ENCODE measurements at places on chromosomes 4 and X.

DNA sequence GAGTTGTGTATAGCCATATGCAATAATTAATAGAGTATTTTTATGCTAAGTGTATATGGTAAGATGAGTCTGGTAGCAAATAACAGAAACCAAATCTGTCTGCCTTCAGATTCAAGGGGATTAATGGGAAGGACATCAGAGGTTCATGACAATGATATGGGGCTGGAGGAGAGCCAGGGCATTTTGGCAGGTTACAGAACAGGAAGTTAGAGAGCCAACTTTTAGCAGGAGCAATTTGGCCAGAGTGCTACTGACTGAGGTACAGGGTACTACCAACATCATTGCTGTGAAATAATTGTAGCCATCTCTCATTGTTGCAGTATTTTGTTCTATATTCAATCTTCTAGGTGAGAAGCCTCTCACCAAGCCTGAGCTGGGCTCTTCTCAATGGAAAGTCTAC, 210.9 kb upstream of the FAM47A start:
- no peak for DNase-seq

DNA sequence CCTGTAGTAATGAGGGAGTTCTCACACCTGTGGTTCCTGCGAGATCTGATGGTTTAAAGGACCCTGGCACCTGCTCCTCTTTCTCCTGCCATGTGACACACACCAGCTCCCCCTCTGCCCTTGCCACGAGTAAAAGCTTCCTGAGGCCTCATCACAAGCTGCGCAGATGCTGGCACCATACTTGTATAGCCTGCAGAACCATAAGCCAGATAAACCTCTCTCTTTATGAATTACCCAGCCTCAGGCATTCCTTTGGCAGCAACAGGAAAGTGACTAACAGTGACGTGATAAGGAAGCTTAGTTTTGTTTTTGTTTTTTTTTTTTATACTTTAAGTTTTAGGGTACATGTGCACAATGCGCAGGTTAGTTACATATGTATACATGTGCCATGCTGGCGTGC, 130.9 kb downstream of the AFAP1 start:
- no peak for DNase-seq

GRCh38 chr4:123555807-123556273, 159.2 kb downstream of the SPRY1 start:
- no peak for DNase-seq

DNA sequence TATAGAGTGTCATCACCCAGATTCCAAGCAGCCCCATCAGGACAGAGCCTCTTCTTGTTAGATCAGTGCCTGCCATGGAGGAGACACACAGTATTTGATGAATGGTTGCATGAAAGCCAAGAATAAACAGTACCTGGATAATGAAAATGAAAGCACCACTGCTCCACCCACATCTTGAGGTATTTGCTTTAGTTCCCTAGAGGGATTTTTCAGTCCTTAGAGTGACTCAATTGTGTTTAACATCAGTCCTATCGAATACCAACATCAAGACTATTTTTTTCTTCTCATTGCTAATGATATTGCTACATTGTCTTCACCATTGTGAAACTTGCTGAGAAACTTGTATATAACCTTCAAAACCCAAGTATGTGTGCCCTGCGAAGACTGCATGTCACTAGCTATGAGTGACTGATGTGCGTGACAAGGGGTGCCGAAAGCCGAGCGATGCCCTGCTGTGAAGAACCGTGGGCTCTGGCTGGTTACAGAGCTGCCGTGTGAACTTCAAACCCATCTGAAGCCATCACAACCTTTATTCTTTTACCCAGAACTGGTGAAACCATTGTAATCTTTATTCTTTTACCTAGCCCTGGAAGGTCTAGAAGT, 211.3 kb upstream of the FAT1 start:
- no peak for DNase-seq

DNA sequence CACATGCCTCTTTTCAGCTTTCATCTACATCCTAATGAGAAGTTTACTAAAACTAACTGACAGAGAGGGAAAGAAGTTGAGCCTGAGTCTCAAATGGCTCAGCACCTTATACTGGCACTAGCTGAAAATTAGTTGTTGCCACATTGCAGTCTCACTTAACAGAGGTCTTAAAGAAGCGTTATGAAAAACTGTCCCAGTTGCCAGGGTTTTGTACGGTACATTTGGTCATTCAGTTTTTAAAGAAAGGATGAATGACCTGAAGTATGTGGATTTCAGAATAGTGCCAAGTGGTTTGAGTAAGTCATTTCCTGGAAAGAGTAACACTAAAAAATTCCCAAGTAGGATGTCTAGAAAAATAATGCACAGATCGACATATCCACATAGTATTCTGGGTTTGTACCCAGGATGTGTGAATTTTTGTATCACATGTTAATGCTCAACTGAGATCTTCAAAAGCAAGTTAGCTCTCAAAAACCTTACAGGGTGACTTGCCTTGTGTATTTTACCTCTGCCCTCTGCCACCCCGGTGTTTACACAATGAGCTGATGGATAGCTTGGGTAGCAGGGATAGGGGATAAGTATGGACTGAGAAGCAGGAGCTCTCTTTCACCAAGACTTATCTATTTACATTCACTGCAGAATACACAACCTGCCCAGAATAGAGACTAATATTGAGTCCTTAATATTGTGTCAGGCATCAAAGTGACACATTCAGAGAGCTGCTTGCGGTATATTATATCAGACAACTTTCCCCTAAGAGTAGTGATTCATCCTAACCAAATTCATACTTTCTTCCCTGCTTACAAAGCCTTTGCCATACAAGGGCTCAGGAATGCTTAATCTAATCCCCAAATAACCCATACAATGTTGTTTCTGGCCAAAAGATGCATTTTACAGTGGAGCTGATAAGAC, 1075.7 kb upstream of the PABPC4L start:
- no peak for DNase-seq

DNA sequence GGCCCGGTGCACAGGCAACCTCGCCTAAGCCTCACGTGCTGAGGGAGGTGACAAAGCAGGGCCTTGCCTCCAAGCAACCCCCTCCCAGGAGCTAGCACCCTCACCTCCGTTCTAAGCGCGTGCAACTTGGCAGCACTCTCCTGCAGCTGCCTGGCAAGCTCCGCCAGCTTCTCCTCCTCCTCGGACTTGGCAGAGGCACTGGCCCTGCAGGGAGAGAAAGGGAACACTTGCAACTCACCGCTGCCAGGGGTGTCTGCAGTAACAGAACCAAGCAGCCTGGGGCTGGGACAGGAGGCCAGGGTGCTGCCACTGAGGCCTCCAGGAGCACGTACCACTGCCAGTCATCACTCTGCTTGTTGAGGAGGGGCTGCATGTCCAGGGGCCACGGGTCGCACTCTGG, 10.3 kb upstream of the TREX2 start:
- DNase-seq = no peak

GRCh38 chrX:12563121-12563520, 228.1 kb upstream of the PRPS2 start:
- DNase-seq = no peak

DNA sequence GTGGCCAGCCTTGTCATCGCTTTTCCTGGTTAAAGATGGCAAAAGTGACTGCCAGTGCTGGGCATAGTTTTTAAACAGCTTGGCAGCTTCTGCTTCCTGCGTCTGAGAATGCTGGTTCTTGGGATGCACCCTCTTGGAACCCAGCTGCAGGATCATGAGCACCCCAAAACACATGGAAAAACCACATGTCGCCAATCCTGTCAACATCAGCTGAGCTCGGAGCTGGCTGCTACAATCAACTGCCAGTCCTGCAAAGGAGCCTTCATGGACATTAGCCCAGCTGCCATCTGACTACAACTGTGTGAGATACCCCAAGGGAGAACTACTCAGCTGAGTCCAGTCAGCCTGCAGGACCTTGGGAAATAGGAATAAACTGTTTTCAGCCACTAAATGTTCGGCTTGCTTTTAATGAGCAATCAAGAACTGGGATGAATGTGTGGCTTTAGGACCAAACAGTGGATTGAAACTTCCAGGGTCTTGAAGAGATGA, 31.0 kb downstream of the OSTC start:
- DNase-seq = no peak

DNA sequence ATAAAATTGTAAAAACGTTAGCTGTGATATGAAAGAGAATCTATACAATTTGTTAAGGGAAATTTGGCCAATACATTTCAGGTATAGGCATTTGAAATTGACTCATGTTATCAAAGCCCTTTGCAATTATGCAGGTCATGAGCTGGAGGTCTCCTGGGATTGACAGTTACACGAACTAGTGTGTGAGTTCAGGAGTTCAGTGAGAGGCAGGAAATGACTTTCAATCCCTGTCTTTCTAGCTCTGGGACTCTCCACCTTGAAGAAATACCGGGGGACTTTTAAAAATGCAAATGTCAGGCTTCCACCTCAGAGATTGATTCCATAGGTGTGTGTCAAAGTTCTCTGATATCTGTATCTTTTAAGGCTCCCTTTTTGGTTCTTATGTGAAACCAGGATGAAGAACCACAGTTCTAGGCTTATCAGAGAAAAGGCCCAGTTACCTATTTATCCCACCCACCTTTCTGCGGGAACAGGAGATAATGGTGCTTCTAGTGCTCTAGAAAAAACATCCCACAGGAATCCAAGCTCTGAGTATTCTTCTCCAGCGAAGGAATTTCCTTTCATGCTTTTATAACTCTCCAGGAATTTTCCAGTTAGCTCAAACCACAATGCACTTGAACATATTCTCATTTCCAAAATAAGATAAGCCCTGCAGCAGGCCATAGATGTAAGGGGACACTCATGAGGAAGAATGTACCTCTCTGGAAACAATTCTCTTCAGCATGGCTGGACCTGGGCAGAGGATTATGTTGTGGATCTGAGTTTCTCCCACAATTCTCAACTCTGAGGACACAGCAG, 501.0 kb downstream of the IDS start:
- DNase-seq = no peak

- DNase-seq = no peak
These were observed 211.9 kb upstream of the NRK start for GRCh38 chrX:105610411-105610810.

DNA sequence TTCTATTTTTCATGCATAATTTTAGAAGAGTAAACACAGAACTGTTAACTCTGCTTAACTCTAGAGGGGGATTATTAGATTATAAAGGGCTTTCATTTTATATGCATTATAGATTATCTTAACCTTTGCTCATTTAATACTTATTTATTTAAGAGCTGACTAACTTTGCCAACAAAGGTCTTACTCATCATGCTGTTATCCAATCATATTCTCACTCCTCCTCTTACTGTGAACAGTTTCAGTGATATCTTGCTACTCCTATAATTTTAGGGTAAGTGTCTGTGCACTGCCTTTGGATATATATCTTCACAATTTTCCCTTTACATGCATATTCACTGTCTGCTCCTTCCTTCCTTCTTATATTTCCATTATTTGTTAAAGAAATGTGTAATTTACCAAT, 1814.9 kb downstream of the STIM2 start:
- DNase-seq = no peak

DNA sequence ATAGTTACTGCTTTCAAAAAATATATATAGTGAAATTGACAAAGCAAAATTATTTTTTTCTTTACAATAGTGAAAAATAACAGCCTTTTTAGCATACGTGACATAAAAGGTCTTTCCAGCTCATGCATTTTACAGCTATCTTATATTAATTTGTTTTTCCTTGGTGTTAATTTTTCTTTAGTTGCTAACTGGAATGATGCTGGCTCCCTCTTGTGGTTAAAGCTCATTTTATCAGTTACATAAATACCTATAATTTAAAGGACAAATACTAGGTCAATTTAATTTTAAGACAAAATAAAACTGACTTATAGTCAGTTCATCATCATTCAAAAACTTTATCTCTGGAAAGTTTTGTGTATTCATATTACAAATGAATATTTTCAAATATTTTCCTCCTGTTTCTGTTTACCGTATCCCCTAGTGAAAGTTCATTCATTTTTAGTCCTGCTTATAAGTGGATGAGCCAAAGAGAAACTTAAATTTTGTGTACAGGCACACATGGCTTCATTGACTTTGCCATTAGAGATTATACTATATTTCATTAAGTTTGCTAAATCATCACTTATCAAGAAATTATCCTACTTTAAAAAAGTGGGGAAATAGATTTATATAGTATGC, 9.9 kb upstream of the ANAPC4 start:
- no peak for DNase-seq

DNA sequence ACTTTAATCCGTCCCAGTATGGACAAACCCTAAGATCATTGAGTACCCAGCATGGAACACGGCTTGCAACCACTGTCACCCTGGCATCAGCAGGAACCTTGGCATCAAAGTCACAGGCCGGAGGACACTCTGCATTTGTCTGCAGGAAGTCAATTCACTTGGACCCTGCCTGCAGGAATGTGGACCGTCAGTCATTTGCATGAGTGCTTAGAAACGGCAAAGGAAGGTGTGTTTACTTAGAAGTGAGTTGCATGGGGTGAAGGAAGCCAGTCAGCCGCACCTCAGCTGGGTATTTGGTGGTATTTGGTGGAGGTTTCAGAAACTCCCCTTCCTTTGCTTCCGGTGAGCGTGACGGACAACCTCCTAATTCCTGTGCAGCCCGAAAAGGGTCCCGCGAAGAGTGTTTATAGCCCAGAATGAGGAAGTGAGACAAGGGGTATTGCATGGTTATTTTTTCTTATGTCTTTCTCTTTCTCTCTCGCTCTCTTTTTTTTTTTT, 15.5 kb downstream of the P2RY8 start:
- peak; percentile 43 for DNase-seq

DNA sequence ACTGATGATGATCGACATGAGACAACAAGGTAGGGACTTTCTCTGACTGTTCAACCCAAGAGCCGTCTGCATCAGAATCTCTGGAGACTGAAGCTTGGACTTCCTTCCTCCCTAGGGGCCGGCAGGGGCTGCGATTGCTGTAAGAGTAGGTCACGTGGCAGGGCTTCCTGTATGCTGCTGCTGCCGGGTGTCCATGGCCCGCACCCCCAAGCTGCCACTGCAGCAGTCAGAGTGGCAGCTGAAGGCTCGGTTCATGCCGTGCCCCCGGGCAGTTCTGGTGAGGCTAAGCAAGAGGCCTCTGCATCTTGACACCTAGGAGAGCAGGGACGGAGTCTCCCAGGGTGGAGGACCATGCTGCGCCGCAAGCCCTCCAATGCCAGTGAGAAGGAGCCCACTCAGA, at the start of gene SASH3:
SASH3 (plus strand) TSS at position 203 of the 400 bp plus-strand sequence; CDS start at position 352, 149 bp downstream.
- DNase-seq = peak; percentile 38

DNA sequence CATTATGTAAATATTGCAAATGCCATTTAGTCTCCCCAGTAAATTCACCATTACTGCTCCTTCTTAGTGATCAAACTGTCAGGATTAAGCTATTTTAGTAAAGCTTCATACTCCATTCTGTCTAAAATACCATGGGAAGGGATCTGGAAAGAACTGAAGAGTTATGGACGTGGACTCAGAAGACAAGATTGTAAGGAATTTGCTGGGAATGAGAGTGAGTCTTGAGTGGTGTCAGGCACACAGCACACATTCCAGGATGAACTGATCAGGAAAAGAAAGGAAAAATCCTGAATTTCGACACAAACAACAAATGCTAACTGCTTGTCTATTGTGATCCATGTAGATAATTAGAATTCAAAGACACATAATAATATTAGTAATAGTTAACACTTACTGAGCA, 311.0 kb downstream of the CENPC start:
- DNase-seq = no peak

Data from activated T-helper 9 cell treated with anti-CD3 and anti-CD28 coated beads, Interleukin-2, amount 50 U/mL, for 16 hours (primary cell).